Upper lobe of right lung (tissue), 1 donor: ENCODE measurements at places on chromosomes 3 and 15.

DNA sequence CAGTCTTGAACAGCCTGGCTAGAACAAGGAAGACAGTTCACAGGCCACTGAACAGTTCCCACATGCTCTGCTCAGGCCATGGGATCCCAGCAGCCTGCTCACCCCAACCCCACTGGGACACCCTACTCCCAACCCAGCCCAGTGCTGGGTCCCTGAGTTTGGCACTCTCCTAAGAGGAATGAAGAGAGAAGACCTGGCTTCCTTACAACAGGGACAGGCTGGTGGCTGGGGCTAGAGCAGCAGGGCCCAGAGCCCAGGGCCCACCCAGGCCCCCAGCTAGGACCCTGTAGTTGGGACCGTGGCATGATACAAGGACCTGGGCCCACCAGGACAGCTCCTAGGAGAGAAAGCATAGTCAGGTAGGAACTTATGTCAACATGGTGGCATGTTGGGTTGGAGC, 43.4 kb downstream of the SEMA3G start:
- DNase-seq = peak; percentile 35
- no peaks in the 10 kb centered on the region for H3K4me1 ChIP-seq
- no peak overlapping the region for H3K27ac ChIP-seq

- H3K4me3 ChIP-seq = no peak overlapping the region
- peaks cover 20% of the 10 kb centered on the region for H3K4me1 ChIP-seq
- no peak overlapping the region for H3K27ac ChIP-seq
- H3K36me3 ChIP-seq = no peaks in the 10 kb centered on the region
These were observed 178.2 kb downstream of the TNIK start for GRCh38 chr3:171282041-171282440.

DNA sequence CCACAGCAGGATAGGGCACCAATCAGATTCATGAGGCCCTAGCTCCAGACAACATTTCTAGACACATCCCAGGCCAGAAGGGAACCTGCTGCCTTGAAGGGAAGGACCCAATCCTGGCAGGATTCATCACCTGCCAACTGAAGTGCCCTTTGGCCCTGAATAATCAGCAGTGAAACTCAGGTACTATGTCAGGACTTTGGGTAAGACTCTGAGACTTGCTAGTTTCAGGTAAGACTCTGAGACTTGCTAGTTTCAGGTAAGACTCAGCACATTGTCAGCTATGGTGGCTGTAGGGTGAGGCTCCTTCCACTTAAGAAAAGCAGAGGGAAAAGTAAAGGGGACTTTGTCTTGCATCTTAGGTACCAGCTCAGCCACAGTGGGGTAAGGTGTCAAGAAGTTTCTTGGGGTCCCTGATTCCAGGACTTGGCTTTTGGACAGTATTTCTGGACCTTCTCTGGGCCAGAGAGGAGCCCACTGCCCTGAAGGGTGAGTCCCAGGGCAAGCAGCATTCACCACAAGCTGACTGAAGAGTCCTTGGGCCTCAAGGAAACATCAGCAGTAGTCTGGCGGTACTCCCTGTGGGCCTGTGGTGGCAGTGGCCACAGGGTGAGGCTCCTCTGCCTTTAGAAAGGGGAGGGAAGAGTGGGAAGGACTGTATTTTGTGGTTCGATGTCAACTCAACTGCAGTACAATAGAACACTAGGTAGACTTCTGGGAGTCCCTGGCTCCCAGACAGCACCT, 13.7 kb upstream of the COL8A1 start:
- no peak for DNase-seq
- H3K27me3 ChIP-seq = no peaks in the 10 kb centered on the region
- H3K4me3 ChIP-seq = no peak overlapping the region
- no peaks in the 10 kb centered on the region for H3K4me1 ChIP-seq
- no peak overlapping the region for H3K27ac ChIP-seq
- no peaks in the 10 kb centered on the region for H3K36me3 ChIP-seq

DNA sequence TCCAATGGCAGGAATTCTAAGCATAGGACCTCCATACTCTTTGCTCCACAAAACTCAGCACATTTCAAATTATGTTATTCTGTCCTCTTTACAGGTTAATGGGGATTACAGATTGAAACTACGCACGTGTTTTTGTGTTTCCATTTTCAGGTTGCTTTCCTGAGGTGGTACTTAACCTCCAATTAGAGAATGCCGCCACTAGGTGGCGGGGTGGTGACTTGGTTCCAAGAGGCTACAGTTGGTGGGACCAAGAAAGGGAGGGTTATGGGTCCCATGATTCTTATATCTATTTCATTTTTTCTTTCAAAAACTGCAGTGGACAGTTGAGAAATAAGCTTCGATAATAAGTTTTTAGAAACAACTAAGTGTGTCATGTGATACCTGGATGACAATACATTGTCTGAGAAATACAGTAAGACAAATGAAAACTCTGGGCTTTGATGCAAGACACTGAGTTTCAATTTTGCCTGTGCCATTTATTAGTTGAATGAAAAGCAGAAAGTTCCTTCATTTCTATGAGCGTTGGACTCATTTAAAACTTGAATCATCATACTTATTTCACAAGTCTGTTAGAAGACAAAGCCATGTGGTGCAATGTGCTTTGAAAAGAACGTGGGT, 539.0 kb downstream of the FGF12 start:
- DNase-seq = peak; percentile 67
- H3K27ac ChIP-seq = no peak overlapping the region
- no peaks in the 10 kb centered on the region for H3K4me1 ChIP-seq

GRCh38 chr15:67107014-67107812, 41.8 kb downstream of the SMAD3 start:
- peak overlapping the region; percentile 24 for H3K27ac ChIP-seq
- H3K36me3 ChIP-seq = no peaks in the 10 kb centered on the region
- no peak overlapping the region for H3K4me3 ChIP-seq
- H3K4me1 ChIP-seq = peaks cover 81% of the 10 kb centered on the region
- H3K27me3 ChIP-seq = no peaks in the 10 kb centered on the region

DNA sequence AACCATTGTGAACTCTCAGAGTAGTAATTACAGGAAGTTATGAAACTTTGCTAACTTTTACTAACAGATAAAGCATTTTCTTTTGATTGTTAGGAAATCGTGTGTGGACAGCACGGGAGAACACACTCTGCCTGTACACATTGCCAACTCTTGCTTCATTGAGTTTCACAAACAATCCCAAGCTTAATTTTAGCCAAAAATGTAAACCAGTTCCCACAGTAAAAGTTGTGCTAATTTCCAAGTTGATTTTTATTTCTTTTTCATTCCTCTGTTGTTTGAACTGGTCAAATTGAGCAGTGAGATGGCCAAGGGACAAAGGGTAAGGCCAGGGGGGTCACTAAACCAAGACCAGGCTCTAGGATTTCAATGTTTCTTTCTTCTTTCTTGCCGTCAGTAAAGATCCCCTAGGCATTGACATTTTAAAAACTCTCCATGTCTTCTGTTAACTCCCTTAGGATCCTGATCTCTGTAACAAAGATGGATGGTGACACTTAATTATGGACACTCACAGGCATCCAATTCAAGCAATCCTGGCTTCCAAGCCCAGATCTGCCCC, 414.9 kb downstream of the RBMS3 start:
- peak overlapping the region; percentile 73 for H3K27ac ChIP-seq
- no peak overlapping the region for H3K4me3 ChIP-seq
- H3K4me1 ChIP-seq = peaks cover 25% of the 10 kb centered on the region
- no peaks in the 10 kb centered on the region for H3K27me3 ChIP-seq
- H3K36me3 ChIP-seq = no peaks in the 10 kb centered on the region

GRCh38 chr3:72258361-72259141, 473.6 kb upstream of the PROK2 start:
- DNase-seq = no peak
- H3K4me1 ChIP-seq = peaks cover 18% of the 10 kb centered on the region
- no peak overlapping the region for H3K4me3 ChIP-seq
- H3K27me3 ChIP-seq = no peaks in the 10 kb centered on the region

DNA sequence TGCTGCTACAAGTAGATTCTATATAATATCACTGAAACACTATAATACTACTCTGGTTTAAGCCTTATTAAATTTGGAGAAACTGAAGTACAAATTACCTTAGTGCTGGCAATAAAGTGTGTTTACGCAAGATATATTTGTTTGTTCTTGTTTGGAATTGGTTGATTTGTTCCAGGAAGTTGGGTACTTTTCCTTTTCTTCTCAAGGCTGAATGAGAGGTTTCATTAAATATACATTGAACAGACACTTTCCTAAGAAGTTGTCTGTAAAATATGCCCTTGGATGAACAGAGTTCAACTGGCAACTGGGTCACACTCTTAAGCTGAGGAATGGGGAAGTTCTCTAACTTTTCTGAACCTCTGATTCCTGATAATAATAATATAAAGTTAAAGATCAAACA, 542.1 kb upstream of the NAALADL2 start:
- H3K4me1 ChIP-seq = no peaks in the 10 kb centered on the region
- H3K4me3 ChIP-seq = no peak overlapping the region
- H3K36me3 ChIP-seq = no peaks in the 10 kb centered on the region
- no peak overlapping the region for H3K27ac ChIP-seq
- no peaks in the 10 kb centered on the region for H3K27me3 ChIP-seq
